BJ (cell line): ENCODE measurements at places on chromosomes 7 and 10.

GRCh38 chr10:13939391-13939790, 352.6 kb downstream of the PRPF18 start:
- no peak for DNase-seq

GRCh38 chr7:49324040-49324439, 399.7 kb downstream of the CDC14C start:
- DNase-seq: no peak

DNA sequence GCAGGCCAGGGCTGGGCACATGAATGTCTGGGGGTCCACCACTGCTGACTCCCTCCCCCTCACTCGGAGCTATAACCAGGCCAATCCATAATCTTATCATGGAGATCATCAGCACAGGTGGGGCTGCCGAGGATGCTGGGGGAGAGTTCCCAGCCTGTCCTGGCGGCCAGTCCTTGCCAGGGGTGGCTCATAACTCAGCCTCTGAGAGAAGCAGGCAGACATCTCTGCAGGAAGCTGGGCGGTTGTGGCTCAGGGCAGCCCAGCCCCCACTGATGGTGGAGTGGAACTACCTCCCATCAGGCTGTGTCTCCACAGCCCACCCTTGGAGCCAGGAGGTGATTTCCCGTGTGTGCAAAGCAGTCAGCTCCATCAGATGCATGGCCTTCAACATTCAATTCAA, 109.4 kb upstream of the ZNF92 start:
- DNase-seq: no peak

GRCh38 chr10:4291990-4292389, 507.0 kb upstream of the KLF6 start:
- no peak for DNase-seq

- DNase-seq: no peak
Measured at GRCh38 chr7:23298141-23298881, 828 bp upstream of the MALSU1 start.

- DNase-seq: no peak
Measured at GRCh38 chr7:18041191-18041590, 13.5 kb upstream of the PRPS1L1 start.

GRCh38 chr7:114851406-114852061, 70.4 kb upstream of the MDFIC start:
- no peak for DNase-seq

DNA sequence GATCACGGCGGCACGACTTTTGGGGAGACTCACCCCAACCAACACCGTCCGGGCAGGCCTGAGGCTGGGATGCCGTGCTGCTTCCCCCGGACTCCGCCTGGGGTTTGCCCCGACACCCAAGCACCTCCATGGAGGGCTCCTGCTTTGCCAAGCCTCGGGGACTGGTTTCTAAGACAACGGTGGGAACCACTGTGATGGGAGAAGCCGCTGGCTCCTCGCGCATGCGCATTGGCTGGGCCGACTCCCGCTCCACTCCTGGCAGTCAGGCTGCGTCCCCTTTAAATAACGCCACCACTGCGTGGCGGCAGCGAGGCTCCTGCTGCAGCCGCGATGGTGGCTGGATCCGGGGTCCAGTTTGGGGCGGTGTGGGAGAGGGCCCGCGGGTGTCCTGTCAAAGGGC, 201.0 kb downstream of the ZNF716 start:
- DNase-seq: no peak
